Natural killer cell treated with Interleukin-12 subunit alpha and Interleukin-12 subunit beta and Interleukin-15 and Interleukin-18, amount 100 ng/mL, for 72 hours (primary cell): ENCODE measurements at places on chromosomes 4 and X.

GRCh38 chr4:182212211-182212761, 30.9 kb upstream of the TENM3 start:
- DNase-seq, result no peak

DNA sequence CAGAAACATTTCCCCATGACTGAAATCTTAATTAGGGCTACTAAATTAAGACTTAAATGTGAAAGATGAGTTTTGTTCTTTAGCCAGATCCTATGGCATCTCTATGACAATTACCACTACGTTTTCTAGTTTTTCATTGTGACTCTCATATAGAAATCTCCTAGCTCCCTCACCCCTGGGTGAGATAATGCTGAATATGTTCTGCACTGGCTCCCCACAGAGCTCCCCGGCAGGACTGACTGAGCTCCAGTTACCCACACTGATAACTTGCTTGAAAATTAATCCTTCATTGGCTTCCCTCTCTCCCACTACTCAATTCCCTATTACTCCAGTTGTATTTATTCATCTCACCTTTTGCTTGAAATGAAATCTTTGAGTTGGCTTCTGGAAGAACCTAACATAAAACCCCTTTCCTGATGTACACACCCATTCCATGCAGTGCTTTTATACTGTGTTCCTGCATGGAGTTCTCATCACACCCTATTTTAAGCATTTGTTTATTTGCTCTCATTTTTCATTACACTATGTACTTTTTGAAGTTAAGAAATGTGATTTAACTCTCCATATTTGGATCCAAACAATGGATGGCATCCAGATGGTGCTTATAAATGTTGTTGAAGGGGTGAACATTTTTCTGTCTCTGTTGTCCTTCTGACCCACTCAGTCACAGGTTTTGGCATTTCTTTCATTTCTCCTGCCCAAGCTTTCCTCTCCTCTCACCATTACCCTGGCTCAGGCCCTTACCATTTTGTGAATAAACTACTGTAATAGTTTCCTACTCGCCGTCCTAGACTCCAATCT, 623.4 kb downstream of the SPRY1 start:
- no peak for DNase-seq

GRCh38 chr4:21290562-21290961, 590.3 kb downstream of the PACRGL start:
- no peak for DNase-seq

DNA sequence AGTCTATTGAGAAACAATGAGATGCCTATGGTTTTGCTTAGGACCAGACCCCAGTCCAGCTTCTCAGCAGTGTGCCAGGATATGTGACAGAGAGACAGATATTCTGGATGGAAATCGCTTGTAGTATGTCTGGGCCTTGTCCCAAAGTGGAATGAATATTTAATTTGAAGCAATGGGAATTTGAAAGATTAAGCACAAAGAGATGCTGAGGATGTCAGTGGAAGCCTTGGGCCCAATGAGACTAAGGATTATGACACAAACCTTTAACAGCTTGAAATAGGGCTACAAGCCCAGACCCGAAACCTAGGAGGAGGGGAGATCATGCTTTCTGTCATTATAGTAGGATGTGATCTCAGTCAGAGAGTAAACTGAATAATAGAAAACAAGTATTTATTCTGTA, 459.2 kb downstream of the FAT4 start:
- DNase-seq, result no peak

DNA sequence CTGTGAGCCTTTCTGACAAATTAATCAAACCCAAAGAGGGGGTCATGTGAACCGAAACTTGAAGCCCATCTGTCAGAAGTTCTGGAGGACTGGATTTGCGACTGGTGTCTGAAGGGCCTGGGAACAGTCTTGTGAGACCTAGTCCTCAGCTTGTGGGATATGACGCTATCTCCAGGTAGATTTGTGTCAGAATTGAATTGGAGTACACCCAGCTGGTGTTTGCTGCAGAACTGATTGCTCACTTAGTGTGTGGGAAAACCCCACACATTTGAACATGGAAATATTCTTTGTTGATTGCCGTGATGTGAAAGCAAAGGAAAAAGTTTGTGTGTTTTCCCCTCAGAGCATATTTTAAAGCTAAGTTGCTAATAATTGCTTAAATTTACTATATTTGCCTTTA, 30.3 kb upstream of the TMSB15B start:
- DNase-seq, result no peak

DNA sequence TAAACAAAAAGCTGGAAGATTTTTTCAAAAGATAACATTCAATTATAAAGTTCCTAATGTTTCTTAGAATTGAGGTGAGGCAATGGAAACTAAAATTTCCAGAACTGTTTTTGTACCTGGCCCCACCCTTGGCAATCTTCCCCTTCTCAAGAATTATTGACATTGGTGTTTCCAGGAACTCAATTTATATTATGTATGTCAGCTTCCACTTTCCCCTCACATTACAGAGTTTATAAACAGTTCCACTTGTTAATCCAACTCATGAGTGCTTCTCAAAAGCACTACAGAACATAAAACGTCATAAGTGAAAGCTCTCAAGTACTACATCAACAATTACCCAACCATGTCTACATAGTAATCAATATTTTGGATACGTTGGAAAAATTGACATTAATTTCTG, 107.4 kb downstream of the FAM13A start:
- DNase-seq, result no peak

- no peak for DNase-seq
These were observed 8.5 kb upstream of the HGFAC start for GRCh38 chr4:3433138-3433869.

DNA sequence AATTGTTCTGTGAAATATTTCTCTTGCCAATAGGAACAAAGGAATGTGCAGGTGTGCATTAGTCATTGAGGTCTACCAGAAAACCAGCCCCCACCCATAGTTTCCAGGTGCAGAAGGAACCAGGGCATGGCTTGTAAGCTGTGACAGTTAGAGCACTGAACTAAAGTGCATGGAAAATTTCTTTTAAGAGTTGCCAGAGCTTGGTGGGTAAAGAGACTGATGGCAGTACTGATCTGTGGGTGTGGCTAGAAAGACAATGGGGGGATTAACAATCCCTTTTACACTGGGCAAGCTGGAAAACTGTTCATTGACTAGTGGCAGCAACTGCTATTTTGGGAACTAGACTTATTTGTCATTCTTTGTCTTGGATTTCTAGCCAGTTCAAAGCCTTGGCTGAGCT, 326.9 kb downstream of the PCDH19 start:
- DNase-seq, result no peak
